Central memory CD4-positive, alpha-beta T cell (primary cell): ENCODE measurements at places on chromosomes 3 and 15.

DNA sequence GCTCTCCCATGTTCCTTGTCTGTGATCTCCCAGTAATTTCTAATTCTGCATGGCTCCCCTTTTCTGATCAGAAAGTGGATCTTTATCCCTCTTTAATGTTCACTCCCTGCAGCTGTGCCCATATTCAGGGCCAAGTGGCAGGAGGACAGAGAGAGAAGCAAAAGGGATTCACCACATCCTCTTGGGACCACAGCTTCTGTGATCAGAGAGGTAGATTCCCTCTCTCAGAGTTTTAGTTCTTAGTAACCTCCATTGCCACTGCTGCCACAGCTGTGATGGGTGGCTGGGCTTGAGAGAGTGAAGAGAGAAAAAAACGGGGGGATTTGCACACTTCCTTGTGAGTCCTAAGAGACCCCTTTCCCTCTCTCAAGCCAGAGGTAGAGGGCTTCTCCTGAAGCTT lies 49.2 kb downstream of the GLCE start:
- DNase-seq: no peak

GRCh38 chr3:32181365-32181764 lies 57.1 kb upstream of the CMTM8 start:
- no peak for DNase-seq

DNA sequence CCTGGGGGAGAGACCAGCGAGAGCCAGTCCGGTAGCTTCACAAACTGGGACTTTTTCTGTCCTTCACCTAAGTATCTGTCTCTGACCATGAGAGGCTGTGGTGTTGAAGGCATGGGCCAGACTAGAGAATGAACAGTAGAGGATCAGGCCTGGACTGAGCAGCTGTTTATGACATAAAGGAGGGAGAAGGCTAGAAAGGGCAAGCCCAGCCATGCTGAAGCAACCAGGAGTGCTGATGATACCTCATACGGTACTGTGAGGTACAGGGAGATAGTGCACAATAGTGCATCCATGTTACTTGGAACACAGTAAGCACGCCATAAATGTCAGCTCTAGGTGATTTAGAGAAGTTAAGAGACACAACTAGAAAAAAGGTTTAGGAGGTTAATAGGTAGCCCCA lies 22.6 kb upstream of the TIMP4 start:
- no peak for DNase-seq

GRCh38 chr3:183428447-183429211 lies at the start of gene MCF2L2:
Gene MCF2L2, minus strand, starts transcription at chr3:183428619. Its CDS starts 642 bp downstream, at chr3:183427977.
- DNase-seq: peak; percentile 77

GRCh38 chr15:90744759-90745402 lies 27.7 kb downstream of the BLM start:
- no peak for DNase-seq

DNA sequence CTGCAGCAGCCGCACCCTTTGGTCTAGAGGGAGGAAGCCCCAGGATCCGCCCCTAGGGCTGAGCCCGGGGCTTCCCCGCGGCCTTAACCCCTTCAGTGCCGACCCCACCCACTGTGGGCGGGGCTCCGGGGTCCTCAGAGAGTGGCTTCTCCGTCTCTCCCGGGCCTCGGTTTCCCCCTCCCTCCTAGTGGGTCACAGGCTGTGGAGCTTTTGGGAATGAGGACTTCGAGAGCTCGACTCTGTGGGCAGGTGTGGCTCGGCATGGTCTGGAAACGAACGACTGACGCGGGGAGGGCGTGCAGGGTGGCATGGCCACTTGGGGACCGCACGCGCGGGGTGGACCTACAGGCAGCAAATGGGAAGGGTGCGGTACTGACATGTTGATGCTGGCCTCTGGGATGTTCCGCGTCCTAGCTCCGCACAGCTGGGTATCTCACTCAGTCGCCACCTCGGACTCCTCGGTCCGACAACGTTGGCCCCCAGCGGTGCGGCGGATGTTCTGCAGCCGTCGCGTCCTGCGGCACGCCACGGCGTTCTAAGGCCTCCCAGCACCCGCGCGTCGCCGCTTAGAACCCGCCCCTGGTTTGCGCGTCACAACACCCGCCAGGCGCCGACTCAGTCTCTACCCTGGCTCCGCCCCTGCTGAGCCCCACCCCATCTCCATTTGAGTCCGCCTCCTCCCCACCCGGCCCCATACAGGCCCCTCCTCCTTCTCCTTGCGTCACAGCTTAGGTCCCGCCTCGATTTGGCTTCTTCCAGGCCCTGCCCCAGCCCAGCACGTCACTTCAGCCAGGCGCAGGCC lies at the start of the genes HYAL3 and NAA80:
HYAL3 (minus strand) TSS at position 570 of the 802 bp plus-strand sequence. CDS start 3,803 bp downstream, outside the sequence.
NAA80 (minus strand) TSS at position 570 of the 802 bp plus-strand sequence. CDS start 1,942 bp downstream, outside the sequence.
- peak; percentile 100 for DNase-seq

GRCh38 chr3:48440590-48440958 lies 517 bp downstream of the TMA7 start:
- DNase-seq: peak; percentile 37

DNA sequence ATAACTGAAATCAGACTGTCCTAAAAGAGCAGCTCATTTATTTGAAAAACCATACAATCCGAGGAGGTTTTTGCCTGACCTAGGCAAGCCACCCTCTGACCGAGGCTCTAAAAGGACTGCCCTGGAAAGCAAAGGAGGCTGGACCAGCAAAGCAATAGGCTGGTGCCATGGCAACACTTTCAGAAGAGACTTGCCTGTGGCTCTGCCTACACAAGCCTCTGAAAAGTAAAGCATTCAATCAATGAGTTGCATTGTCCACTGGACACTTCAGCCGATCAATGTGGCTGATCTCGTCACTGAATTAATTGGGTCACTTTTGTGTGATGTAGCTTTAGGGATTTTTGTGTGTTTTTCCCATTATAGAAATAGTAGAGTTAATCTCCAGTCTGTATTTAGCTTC lies 99.1 kb upstream of the SEMA6D start:
- no peak for DNase-seq

DNA sequence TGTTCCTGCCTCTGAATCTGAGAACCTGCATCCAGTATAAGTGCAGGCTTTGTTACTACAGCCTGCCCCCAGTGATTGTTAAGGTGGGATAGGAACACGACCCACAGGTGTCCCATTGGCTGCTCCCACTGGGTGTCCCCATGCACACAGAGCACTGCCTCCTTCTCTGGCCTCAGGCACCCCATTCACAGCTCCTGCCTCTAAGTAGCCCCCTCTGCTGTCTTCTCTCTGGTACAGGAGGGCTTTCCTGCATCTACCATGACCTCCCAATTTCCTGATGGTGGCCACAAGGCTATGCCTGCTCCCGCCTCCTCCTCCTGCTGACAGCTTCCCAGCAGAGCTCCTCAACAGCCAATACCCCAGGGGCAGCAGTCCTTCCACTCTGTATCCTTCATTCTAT lies 238.6 kb upstream of the TMC3 start:
- no peak for DNase-seq

GRCh38 chr15:65263313-65263712 lies 23.4 kb downstream of the PARP16 start:
- DNase-seq: no peak

GRCh38 chr3:15436246-15436645 lies 8.8 kb downstream of the EAF1 start:
- no peak for DNase-seq

DNA sequence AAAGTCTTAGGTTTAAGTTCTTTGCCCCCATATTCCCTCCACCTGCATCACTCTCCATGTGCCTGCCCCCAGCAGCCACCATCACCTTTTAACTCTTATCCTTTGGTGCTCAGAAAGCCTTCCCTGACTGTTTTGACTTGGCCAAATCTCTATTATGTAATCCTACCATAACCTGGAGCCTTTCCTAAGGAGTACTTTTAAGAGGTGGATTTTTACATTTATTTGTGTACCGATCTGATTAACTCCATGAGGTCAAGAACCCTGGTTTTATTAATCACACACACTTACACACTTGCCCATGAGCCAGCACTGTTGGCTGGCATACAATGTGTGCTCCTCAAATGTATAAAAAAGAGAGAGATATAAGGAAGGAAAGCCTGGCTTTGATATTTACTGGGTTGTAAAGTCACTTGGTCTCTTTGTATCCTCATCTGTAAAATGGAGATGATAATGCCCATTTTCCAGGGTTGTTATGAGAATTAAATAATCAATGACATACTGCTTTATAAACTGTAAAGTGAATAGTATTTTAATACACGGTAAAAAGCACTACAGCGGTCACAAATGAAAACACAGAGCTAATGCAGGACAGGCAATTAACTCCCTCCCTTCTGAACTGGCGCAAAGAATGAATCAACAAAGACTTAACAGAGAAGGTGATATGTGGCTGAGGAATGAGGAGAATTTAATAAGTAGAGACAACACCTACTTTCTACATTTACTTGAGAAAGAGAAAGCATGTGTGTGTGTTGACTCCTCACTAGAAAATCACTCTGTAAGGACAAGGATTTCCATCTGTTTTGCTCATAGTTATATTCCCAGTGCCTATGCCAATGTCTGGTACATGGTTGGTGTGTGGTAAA lies 45.4 kb downstream of the ATP13A4 start:
- DNase-seq: no peak

- no peak for DNase-seq
Observed at GRCh38 chr15:68371160-68371559, 60.8 kb downstream of the ITGA11 start.
